ENCODE measurements at places on chromosomes 16 and 17.
A peak's percentile ranks its signal among the peaks of the same experiment; 100 is the strongest.

- DNase-seq: no peak
Observed at GRCh38 chr16:73071131-73071940, 23.4 kb upstream of the ZFHX3 start.

DNA sequence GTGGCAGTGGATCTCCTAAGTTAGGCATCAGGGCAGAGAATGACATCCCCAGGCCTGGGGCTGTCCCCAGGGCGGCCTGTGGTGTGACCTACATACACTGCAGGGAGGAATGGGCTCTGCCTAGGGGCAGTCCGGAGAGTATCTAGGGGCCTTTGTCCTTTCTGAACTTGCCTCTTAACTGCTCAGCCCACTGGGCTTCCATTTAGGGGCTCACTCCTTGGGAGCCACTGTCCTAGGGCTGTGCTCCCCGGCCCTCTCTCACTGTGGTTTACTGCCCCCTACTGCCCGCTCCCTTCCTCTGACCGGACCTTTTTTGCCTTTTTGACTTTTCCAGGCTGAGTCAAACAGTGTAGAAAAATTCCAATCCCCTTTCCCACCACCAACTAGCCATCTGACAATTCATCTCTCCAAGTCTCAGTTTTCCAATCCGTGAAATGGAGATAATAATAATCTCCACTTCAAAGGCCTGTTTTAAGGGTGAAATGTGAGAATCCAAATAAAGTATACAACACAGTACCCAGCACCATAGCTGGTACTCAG lies 66.8 kb downstream of the DNAH3 start:
- DNase-seq: peak; percentile 44

DNA sequence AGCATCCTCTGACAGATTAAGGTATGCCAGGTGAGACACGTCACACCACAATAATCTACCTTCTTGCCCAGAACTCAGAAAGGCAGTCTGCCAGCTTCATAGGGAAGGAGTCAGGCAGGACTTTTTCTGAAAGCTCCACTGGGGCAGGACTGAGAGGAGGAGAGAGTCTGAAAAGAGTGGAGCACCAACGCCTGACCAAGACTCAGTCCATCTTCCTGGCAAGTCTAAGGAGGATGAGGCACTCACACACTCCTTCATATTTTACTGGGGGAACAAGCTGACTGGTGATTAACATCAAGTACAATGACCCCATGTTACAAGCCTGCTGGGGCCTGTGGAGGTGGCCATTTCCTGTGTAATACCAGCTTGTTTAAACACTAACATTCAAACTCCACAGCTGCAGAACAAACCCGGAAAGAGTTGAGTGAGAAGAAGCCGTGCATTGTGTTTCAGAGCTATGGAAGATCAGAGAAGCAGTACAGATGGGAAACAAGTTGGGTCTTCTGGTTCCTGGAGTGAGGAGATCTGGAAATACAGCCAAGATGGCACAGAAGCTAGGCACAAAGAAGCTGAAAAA lies 122.4 kb downstream of the HIC1 start:
- DNase-seq: no peak

- DNase-seq: no peak
Observed at GRCh38 chr17:57286399-57287105, 30.2 kb downstream of the MSI2 start.

- DNase-seq: no peak
Observed at GRCh38 chr17:13044572-13045065, 26.8 kb upstream of the ELAC2 start.

DNA sequence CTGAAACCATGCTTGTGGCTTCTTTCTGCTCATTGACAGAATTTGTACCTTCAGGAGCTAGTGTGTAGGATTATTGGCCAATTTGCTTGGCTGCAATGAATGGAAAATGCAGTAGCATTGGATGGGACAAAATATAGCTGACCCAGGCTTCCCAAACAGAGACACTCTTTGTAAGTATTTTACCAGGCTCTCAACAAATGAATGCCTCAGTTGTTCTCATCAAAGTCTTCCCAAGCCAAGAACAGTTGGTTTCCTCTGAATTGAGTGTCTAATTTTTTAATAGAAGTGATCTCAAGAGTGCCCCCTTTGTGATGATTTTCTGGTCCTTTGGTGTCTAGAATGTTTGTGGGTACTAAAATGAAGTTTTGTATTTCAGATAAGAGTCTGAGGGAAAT lies 140.9 kb downstream of the SHISA9 start:
- no peak for DNase-seq

- no peak for DNase-seq
Observed at GRCh38 chr17:71109697-71110096, 940.4 kb downstream of the KCNJ2 start.

Data from NCI-H226 (cell line).